GM19239 (cell line): ENCODE measurements at places on chromosomes 12 and 14.

- DNase-seq = no peak
Measured at GRCh38 chr14:30243207-30243606, 315.6 kb upstream of the PRKD1 start.

GRCh38 chr12:12759234-12759915 is 26.1 kb upstream of the APOLD1 start:
- no peak for DNase-seq

GRCh38 chr12:100356644-100357223 is at the start of gene SLC17A8:
TSS of gene SLC17A8 (plus strand) at chr12:100357074. CDS start at chr12:100357392, 318 bp downstream.
- DNase-seq = no peak

- DNase-seq = no peak
Measured at GRCh38 chr12:85076688-85077430, 40.7 kb downstream of the LRRIQ1 start.

DNA sequence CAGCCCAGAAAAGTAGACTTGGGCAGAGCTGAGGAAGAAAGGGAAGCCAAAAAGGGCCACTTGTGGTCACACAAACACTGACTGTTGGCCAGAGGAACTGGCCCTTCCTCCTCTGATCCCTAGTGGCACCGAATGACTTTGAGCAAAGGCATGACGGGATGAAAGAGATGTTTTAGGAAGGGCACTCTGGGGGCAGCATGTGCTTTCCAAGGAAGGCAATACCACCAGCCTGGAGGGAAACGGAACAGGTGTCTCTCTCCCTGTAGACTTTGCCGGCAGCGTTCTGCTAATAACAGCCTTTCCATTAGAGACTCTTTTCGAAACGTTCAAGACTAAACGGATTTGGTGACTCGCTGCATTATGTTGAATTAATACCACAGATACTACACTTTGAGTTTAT is 12.3 kb upstream of the FBXO21 start:
- DNase-seq = no peak

DNA sequence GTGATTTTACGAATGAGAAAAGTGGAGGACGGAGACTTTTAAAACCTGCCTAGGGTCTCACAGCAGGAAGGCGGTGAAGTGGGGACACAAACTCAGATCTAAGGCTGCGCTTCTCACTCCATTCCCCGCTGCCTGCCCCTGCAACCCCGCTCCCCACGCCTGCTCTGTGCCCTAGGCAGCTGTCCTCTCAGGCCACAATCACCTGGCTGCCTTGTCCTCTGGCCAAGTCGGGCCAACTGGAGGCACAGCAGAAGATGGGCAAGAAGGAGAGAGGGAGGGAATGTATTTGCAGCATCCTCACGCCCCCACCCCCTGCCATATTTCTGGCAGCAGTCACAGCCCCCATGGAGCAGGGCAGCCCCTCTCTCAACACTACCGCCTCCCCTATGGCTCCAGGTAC is 94.9 kb downstream of the CHGA start:
- DNase-seq = no peak

GRCh38 chr12:122422730-122423257 is 325 bp upstream of the CLIP1 start:
- DNase-seq = no peak

GRCh38 chr14:75840911-75841310 is 140.9 kb downstream of the TGFB3 start:
- DNase-seq = no peak

DNA sequence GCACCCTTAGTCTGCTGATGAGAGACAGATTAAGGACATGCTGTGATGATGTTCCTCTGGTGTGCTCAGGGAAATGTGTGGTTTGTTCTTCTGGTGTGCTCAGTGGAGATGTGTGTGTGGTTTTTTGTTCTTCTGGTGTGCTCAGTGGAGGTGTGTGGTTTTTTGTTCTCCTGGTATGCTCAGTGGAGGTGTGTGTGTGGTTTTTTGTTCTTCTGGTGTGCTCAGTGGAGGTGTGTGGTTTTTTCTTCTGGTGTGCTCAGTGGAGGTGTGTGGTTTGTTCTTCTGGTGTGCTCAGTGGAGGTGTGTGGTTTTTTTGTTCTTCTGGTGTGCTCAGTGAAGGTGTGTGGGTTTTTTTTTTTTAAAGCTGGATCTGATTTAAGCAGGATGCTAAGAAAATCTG is 15.4 kb downstream of the PIWIL1 start:
- no peak for DNase-seq

GRCh38 chr12:22380031-22380430 is 45.5 kb upstream of the ST8SIA1 start:
- no peak for DNase-seq

- DNase-seq = no peak
Measured at GRCh38 chr12:29991924-29992323, 208.2 kb upstream of the TMTC1 start.

- DNase-seq = no peak
Measured at GRCh38 chr14:91140672-91141071, 26.8 kb downstream of the DGLUCY start.

DNA sequence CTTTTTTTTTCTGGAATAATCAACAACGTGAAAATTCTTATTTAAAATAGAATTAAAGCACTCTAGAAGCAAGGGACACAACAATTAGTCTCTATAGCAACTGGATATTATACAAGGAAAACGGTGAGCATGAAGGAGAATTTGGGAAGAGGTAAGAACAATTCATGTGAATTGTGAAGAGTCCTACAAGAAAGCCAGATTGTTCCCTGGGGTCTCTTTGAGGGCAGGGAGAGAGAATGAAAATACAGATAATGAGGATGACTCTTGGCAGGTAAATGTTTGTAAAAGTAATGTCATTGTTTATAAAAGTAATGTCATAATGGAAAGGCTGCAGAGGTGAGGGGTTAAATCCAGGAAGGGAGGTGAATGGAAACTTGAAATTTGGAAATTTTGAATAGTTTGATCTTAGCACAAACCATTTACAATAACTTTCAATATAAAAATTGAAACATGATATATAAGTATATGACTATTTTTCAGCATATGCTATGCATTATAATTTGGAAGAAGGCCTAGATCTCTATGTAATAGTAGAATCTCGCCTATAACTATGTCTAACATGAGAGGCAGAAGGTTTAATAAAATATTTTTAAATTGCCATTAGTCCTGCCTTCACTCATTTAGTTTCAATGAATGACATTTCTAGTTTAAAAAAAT is 378.8 kb upstream of the DCN start:
- no peak for DNase-seq

- DNase-seq = no peak
Measured at GRCh38 chr14:96138241-96138640, 66.4 kb upstream of the BDKRB2 start.

- no peak for DNase-seq
Measured at GRCh38 chr12:7096006-7096932, 4.0 kb upstream of the C1R start.

DNA sequence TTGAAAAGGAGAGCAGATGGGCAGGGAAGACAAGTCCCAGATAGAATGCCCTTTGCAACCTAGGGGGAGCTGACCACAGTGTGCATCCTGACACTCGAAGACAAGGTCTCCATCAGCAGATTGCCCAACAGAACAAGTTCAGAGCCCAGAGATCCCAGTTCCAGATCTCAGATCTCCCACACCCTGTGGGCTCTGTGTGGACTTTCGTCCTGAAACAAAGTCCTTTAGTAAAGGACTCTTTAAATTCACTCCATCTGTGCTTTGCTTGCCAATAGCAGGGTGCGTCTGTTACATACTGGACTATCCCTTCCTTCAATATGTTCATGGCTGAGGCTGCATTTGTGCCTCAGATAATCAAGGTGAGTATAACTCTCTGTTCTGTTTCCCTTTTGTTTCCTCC is 8.7 kb upstream of the C1RL start:
- no peak for DNase-seq

GRCh38 chr14:68690089-68690958 is 102.5 kb downstream of the ZFP36L1 start:
- no peak for DNase-seq

- DNase-seq = no peak
Measured at GRCh38 chr12:90098132-90098779, 389.6 kb upstream of the ATP2B1 start.
